Choroid plexus epithelial cell (primary cell): ENCODE measurements at places on chromosomes 7 and 10.
A peak's percentile ranks its signal among the peaks of the same experiment; 100 is the strongest.

GRCh38 chr10:62597226-62597625 lies 207.3 kb upstream of the ADO start:
- peak; percentile 20 for DNase-seq

- no peak for DNase-seq
These were observed 96.1 kb downstream of the FAM53B start for GRCh38 chr10:124648131-124648475.

- no peak for DNase-seq
These were observed 6.6 kb downstream of the NIPSNAP2 start for GRCh38 chr7:55970978-55971377.

GRCh38 chr7:42099066-42099465 lies 137.9 kb downstream of the GLI3 start:
- DNase-seq, result no peak

DNA sequence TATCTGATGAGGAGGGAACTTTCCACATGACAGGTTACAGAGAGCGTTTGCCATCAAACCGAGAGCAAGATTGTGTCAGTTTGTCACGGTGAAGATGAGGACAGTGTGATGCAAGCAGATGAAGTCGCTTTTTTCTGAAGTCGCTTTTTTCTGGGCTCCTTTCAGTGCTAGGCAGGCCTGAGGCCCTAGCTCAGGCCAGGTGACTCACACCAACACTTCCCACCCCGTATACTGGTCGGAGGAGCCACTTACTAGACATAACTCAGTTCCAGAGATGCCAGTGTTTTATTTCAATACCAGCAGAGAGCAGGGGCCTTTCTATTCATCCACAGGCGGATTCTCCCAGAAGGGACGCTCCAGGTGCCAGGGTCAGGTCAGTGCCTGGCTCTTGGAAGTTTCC lies 58.9 kb downstream of the SFMBT2 start:
- DNase-seq, result no peak

DNA sequence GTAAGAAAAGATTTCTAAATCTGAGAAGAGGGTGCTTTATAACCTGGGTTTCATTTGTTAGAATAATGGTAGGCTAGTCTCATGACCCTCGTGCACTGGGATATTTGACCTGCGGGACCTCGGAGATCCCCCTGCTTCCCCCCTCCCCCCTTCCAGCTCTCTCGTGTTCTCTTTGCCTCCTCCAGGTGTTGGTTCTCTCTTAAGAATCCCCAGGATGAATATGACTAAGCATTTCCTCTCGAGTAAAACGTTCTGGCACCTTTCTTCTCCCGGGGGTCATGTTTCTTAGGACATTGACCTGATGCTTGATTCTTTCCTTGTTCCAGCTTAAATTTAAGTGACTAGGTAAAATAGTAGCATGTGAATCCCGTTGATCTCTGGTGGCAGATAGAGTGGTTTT lies 71.2 kb downstream of the SHH start:
- DNase-seq, result peak; percentile 34

DNA sequence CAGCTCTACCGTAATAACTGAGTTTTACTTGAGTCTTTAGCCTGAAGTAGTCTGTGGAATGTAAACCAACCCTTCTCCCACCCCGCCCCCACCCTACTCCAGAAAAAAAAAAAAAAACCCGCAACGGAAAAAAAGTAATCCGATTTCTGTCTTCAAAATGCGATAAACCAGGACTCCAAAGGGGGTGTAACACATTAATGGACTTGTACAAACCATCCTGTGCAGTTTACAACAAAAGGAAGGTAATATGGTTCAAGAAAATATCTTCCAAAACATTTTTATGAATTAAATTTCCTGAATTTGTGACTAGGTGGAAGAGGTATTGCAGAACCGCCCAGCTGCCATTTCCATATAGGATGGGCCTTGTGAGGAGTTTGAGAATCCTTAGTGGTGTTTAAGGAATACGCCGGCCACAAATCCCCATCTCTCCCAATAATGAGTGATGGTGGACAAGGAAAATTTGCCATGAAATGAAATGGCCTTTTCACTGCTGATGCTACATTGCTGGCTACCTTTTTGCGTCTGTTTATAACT lies 10.6 kb downstream of the SKIDA1 start:
- peak; percentile 58 for DNase-seq

GRCh38 chr7:127154958-127155357 lies 97.8 kb downstream of the GRM8 start:
- DNase-seq, result no peak

GRCh38 chr7:142808802-142809583 lies 38.2 kb downstream of the PRSS2 start:
- DNase-seq, result no peak

DNA sequence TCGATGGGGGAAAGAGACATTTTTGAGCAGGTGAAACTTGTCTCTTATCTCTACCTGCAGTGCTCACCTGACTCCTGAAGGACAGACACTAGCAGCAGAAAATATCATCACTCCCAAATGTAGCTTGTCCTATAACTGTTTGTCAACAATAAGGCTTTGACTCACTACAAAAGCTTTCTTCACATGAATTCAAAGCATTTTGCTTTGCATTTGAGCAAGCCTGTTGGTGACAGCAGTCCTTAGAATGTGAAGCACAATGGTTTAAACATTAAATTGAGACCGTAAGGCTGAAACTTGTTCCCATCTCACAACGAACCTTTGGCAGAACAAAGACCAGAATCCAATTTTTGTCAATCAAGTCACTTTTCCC lies 30.6 kb upstream of the ZNRF2 start:
- DNase-seq, result no peak

- DNase-seq, result no peak
These were observed 106.0 kb upstream of the GATA3 start for GRCh38 chr10:7948371-7949000.

DNA sequence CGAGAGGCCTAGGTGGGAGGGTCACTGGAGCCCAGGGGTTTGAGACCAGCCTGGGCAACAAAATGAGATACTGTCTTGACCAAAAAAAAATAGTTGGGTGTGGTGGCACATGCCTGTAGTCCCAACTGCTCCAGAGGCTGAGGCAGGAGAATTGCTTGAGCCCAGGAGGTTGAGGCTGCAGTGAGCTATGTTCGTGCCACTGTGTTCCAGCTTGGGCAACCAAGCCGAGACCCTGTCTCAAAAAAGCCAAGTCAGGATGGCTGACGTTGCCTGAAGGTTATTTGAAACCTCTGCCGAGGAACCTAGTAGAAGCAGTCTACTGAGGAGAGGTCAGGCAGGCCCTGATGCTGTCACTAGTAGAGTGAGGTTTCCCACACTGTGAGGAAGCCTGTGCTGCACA lies 22.8 kb downstream of the DNAJB6 start:
- DNase-seq, result no peak

GRCh38 chr10:126156012-126156411 lies 232.3 kb downstream of the ADAM12 start:
- DNase-seq, result no peak

- peak; percentile 97 for DNase-seq
These were observed 121.8 kb downstream of the KMT2C start for GRCh38 chr7:152313831-152314604.

DNA sequence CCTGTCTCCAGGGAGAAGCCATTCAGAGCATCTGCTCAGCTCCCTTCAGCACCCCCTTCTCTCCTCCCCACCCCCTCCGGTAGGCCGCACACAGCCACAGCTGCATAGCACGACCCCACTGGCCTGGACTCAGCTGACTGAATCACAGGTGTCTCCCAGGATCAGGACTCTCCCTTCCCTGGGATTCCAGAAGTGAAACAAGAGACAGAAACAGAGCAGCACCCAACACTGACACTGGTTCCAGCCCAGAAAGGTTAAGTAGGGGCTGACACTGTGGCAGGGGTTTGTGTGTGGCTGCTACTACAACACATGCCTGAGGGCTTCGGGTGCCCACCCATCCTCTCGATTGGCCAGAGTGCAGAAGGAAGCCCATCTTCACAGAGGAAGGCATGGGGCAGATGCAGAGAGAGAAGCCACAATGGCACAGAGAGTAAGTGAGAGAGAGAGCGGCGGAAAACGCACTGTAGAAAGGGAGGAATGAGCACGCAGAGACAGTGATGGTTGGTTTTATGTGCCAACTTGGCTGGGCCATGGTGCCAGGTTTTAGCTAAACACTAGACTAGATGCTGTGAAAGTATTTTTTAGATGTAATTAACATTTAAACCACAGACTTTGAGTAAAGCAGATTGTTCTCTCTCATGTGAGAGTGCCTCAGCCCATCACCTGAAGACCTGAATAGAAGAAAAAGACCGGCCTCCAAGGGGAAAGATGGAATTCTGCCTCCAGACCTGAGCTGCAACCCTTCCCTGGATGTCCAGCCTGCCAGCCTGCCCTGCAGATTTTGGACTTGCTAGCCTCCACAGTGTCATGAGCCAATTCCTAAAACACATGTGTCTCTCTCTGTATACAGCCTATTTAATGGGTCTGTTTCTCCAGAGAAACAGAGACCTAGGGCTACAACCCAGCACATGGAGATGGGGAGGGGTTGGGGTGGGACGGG lies 107.5 kb downstream of the GRB10 start:
- DNase-seq, result no peak

DNA sequence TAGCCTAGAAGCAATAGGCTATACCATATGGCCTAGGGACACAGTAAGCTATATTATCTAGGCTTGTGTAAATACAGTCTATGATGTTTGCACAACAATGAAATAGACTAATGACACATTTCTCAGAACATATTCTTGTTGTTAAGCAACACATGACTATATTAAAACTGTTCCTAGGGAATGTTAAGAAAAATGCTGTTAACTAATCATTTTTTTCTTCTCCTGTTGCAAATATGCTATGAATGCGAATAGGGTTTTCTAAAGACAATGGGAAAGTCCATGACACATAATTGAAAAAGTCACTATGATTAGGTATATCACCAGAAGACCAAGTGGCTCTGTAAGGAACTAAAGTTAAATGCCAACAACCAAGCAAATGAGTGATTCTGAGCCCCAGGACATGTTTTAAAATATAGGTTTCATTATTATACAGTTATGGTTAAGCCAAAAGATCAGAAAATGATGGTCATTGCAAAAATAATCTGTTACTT lies 454.0 kb upstream of the SORCS1 start:
- peak; percentile 38 for DNase-seq

- DNase-seq, result no peak
These were observed 82.4 kb upstream of the NME8 start for GRCh38 chr7:37765872-37766525.

GRCh38 chr7:88243345-88243909 lies 23.6 kb upstream of the SRI start:
- peak; percentile 85 for DNase-seq

GRCh38 chr10:11594589-11595394 lies 16.7 kb downstream of the USP6NL start:
- DNase-seq, result no peak

- DNase-seq, result no peak
These were observed 11.0 kb downstream of the FLNC start for GRCh38 chr7:128841171-128841690.

- peak; percentile 82 for DNase-seq
These were observed 36.6 kb upstream of the PDLIM1 start for GRCh38 chr10:95327367-95327766.

GRCh38 chr10:115909037-115909436 lies 364.0 kb downstream of the GFRA1 start:
- DNase-seq, result no peak

- DNase-seq, result peak; percentile 91
These were observed 918 bp upstream of the RPEL1 start for GRCh38 chr10:103244666-103245271.

DNA sequence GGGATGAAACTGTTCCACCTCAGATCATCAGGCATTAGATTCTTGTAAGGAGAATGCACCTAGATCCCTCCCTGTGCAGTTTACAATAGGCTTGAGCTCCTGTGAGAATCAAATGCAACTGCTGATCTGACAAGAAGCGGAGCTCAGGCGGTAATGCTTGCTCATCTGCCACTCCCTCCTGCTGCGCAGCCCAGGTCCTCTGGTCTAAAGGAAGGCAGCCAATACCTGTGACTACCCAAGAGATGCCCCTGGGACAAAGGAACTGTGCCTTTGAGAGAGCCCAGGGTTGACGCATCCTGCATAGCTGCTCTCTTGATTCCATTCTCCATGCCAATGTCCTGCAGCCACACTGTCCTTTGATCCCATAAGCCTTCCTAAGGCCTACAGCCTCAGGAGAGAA lies 73.1 kb downstream of the ADCYAP1R1 start:
- no peak for DNase-seq

GRCh38 chr7:69564454-69565417 lies 33.5 kb upstream of the AUTS2 start:
- DNase-seq, result peak; percentile 76

DNA sequence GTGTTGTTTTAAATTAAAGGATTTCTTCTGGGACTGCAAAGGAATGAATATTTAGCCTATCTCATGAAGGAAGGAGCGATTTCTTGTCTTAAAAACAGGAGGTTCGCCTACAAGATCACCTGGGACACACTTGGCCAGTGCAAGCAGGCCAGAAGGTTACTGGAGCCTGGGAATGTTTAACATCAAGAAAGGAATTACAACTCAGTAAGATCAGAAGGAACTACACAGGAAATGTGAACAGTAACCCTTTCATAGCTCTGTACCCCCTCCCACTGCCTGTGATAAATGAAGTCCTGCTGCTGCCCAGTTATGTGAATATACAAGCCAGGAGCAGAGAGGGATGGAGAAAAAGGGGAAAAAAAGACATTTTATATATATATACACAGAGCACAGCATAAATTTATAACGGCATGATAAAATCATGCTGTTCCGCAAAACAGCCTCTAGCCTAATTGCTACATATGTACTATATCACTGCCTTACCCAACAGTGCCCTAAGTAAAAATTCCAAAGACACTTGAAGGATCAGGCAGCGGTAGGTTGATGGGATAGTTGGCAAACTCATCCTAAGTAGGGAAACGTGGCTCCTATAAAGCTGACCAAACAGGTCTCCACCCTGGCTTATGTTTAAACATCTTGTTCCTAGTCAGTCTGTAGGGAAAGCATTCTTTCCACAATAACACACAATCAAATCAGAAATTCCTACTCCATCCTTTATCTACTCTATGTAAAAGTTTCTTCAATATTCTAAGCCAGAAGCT lies 63.8 kb downstream of the ZNF438 start:
- no peak for DNase-seq

DNA sequence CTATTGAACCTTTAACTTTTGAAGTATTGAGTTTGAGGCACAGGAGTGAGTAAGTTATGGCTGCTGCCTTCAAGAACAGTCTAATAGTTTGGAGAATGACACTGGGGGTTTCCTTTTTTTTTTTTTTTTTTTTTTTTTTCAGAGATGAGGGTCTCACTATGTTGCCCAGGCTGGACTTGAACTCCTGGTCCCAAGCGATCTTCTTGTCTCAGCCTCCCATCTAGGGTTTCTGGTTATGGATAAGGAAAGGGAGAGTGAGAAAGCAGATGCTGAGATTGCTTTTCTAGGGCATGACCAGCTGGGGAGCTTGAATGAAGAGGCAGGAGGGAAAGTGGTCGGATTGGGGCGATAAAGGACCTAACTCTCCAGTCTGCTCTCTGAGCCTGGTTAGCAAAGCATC lies 59.9 kb upstream of the BTRC start:
- DNase-seq, result no peak

DNA sequence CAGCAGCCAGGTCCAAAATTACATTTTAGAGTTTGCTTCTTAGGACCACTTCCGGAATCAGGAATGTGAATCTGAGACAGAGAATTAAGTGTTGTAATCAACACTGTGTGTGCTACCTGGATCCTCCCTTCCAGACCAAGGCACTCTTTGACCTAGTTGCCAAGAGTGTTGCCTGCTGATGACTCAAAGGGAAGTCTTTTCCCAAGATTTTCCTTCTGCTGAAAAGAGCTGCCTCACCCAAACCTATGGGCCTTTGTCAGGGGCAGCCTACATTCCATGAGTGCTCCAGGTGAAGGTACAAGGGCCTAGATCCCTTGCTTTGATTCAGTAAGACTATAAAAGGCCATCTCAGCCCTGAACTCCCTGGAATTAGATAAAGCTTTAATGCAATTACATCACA lies 712.5 kb upstream of the ANKRD30A start:
- no peak for DNase-seq
